ENCODE measurements at places on chromosomes 11 and 22.

GRCh38 chr11:105448703-105449079, 161.2 kb upstream of the GRIA4 start:
- DNase-seq: no peak

GRCh38 chr11:132802947-132803346, 729.4 kb downstream of the OPCML start:
- no peak for DNase-seq

DNA sequence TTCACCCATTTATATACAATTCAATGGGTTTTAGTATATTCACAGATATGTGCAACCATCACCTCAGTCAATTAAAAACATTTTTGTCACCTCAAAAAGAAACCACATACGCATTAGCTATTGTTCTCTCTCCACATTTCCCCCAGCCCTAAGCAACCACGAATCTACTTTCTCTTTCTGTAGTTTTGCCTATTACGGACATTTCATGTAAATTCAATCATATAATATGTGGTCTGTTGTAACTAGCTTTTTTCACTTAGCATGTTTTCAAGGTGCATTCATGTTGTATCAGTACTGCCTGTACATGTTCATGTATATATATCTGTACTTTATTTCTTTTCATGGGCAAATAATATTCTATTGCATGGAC, 104.7 kb upstream of the RRM1 start:
- DNase-seq: no peak

- DNase-seq: no peak
Observed at GRCh38 chr11:77497368-77497767, 23.5 kb upstream of the PAK1 start.

- DNase-seq: no peak
Observed at GRCh38 chr11:124541204-124541603, 2.2 kb downstream of the OR8B12 start.
